ENCODE measurements at places on chromosomes 7 and 10.

DNA sequence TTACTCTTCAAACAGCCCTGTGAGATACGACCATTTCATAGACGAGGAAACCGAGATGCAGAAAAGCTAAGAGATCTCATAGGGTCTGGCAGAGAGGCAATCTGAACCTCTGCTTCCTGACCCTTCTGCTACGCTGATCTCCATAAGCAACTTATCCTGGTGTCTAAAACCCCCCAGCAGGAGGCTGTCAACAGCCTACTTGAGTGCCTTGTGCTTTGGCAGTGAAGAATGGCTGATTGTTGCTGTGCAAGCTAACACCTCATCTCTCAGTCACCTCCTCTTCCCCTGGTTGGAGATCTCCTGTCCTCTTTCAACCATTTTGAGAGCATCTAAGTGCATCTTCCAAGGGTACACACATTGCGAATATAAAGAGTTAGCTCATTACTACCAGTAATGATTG is 86.2 kb downstream of the AOAH start:
- no peak for DNase-seq

DNA sequence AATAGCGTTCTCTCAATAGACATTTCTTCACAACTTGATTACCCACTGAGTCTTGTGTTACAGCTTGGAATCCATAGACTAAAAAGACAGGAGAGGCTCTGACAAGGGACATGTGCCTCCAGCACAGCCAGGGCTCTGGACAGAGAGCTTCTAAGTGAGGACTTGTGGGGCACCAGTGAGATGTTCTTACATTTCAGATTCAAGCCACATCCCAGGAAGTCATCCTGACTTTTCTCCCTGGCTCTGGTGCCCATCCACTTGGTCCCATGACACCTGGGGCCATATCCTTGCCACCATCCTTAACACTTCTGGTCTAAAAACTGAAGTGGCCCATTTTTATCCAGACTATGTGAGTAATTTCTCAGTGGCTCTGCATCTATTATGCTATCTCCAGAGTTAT is 440.1 kb downstream of the TCERG1L start:
- DNase-seq = no peak

DNA sequence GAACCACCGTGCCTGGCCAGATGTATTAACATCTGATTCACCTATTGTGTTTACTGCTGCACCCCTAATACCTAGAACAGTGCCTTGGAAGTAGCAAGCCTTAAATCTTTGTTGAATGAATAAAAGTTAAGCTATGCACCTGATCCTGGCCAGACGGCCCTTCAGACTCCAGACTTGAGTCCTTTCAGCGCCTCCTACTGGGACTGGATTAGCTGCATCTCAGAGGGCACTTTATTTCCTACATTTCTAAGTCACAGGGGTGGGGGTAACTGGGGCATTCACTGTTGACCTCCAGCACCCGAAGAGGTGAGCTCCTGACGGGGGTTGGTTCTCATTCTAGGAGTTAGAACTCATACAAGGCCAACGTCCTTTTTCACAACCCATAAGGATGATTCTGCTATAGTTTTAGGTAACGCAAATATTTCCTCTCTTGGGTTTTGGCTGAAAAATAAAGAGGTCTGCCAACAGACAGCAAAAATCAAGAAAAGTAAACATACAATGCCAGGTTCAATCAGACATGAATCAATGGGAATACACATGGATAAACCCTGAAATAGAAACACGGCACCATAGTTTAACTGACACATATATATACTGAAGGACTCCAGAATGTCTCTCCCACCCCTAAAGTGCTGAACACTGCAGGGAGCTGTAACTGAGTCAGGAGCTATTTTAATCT is 48.0 kb upstream of the DLG5 start:
- peak; percentile 17 for DNase-seq

GRCh38 chr10:1159131-1160061 is 103.2 kb downstream of the WDR37 start:
- DNase-seq = no peak

DNA sequence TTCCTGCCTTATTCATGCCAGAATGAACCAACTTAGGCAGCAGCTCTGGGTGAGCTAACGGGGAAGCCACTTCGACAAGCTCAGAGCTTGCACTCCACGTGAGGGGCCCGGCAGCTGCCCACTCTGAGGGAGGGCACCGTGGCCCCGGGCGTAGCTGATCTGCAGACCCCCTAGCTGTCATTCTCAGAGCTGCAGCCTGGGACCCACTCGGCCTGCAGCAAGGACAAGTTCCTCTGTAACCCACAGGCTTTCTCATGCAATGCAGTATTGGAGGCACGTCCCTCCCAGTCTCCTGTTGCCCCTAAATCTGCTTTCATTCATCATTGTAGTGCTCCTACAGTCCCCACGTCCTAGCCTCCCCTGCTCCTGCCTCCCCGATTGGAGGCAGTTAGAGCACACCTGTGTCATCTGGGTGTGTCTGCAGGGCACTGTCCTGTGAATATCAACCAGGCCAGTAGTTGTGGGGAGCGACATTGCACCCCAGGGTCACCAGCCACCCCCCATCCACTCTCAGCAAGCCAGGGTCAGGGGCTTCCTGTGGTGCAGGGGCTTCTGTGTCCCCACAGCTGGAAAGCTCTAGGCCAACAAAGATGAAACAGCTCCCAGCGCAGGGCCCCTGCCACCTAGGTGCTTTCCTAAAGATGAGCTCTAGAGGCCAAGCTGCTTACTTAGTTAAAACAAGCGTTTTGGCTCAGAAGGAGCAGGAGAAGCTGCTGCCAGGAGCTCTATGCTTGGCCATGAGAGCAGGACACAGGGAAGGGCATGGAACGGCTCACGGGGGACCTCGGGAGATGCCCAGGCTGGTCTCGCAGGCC is 333.6 kb downstream of the ADARB2 start:
- DNase-seq = no peak

DNA sequence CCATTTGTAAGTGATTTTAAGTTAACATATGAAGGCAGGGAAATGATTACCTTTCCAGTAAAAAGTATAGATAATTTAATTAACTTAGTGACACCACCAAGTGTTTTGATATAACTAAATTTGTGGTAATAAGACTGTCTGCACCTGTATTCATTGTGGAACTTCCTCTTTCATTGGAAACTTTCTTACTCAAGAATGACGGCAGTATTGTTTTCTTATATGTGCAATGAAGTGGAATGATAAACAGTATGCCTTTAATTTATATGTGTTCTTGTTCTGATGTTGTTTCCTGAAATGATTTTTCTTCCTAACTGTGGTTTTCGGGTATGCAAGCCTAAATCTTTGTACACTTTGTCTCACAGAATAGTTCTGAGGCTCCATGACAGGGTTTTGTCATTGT is 46.4 kb downstream of the CASD1 start:
- no peak for DNase-seq
